Cerebellum (tissue), 4 donors: ENCODE measurements at places on chromosomes 4 and X. TPM values are rescaled to one million over a fixed set of nuclear protein-coding genes. Genes with fewer than 3 reads are reported as not detected.

The PRDM8 gene
- total RNA-seq = 47.9 TPM

The SMIM20 gene
- 11.6 TPM for total RNA-seq

The TAB3 gene
- total RNA-seq = 28.5 TPM

The PAGE1 gene
- total RNA-seq = not detected

GRCh38 chr4:128328106-128328505 is 40.5 kb upstream of the PGRMC2 start:
- no peak for DNase-seq

GRCh38 chrX:148658115-148658730 is 157.8 kb downstream of the AFF2 start:
- no peak for DNase-seq

- DNase-seq = no peak
Observed at GRCh38 chrX:36974911-36975310, 33.3 kb upstream of the FAM47C start.

DNA sequence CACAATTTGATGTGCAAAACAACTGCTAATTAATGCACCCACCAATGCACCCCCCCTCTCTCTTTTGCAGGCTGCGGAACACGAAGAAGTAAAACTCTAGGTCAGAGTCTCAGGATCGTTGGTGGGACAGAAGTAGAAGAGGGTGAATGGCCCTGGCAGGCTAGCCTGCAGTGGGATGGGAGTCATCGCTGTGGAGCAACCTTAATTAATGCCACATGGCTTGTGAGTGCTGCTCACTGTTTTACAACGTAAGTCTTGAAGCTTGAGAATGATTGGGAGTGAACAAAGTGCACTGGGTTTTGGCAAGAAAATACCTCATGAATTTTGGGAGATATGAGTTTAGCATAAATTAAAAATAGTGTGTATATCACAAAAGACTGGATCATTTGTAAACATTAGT is 28.9 kb downstream of the TMPRSS11E start:
- DNase-seq = no peak

DNA sequence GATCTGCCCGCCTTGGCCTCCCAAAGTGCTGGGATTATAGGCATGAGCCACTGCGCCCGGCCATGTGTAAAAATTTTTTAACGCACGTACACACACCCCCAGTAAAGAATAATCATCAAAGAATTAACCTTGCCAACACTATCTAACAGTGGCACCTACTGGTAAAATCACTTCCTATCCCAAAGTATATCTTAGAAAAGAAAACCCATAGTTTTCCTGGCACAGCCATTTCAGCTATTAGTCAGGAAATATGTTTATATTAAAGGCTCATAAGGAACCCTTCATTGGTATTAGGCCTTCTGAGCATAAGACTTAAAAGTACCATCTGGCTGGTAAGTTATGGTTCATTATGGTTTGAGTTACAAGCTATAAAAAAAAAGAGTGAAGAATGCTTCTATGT is 14.1 kb downstream of the S100G start:
- DNase-seq = no peak

GRCh38 chrX:121641560-121641959 is 594.1 kb downstream of the GLUD2 start:
- DNase-seq = no peak

- DNase-seq = no peak
Observed at GRCh38 chr4:80781431-80781830, 249.1 kb upstream of the BMP3 start.

- DNase-seq = no peak
Observed at GRCh38 chrX:109782994-109783700, 50.1 kb upstream of the ACSL4 start.
